NCI-H2081 (cell line): ENCODE measurements at places on chromosomes 1 and 21.
A peak's percentile ranks its signal among the peaks of the same experiment; 100 is the strongest.

DNA sequence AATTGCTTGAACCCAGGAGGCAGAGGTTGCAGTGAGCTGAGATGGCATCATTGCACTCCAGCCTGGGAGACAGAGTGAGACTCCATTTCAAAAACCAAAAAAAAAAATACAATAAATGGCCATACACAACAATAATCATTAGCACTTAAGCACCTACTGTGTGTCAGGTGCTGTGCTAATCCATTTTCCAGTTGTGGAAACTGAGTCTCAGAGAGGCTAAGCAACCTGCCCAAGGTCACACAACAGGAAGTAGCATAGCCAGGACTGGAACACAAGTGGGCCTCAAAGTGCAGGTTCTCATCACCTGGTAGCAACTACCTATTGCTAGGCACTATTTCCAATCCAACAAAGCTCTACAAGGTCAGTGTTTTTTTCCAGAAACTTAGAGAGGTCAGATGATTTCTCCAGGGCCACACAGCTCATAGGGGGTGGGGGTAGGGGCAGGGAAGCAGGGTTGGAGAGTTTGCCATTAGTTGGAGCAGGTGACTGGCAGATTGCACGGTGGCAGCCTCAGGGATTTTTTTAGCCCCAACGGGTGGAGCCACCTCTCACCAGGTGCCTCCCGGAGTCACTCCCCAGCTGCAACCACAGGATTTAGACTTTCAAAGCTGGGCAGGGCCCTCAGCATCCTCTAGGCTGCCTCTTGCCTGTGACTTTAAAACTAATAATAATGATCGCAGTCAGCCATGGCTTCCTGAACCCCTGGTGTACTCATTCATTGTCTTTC is 52.5 kb upstream of the ID3 start:
- no peak for DNase-seq

DNA sequence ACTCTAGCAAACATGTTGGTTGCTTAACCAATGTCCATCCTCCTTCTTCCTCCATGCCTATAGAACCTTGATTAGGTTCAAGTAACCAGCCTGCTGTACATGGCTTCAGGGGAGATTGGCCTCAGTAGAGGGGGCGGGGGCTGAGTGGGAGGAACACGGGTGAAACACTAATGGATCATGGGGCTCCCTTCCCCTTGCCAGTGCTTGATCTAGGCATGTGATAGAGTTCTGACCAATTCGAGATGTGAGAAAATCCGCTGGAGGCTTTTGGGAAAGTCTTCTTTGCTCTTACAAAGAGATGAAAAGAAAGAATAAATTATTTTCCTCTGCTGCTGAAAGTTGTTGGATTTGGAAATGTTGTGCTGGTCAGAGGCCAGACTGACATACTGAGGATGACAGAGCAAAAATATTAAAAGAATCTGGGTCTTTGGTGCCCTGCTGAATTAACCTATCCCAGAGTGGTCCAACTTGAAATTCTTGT is 5.2 kb upstream of the OTUD7B start:
- no peak for DNase-seq

GRCh38 chr21:46029186-46029924 is 47.8 kb downstream of the COL6A1 start:
- DNase-seq: no peak

DNA sequence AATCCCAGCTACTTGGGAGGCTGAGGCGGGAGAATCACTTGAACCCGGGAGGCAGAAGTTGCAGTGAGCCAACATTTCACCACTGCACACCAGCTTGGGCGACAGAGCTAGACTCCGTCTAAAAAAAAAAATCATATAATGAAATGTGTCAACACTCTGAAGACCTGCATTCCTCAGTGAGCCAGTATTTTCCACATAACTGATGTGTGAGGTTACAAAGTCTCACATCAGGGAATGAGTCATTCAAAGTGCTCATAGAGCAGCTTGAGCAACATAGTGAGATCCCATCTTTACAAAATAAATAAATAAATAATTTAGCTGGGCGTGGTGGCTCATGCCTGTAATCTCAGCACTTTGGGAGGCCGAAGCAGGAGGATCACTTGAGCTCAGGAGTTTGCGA is 65.5 kb downstream of the CASZ1 start:
- no peak for DNase-seq

- DNase-seq: no peak
These were observed 19.7 kb downstream of the GNAI3 start for GRCh38 chr1:109567877-109568672.

DNA sequence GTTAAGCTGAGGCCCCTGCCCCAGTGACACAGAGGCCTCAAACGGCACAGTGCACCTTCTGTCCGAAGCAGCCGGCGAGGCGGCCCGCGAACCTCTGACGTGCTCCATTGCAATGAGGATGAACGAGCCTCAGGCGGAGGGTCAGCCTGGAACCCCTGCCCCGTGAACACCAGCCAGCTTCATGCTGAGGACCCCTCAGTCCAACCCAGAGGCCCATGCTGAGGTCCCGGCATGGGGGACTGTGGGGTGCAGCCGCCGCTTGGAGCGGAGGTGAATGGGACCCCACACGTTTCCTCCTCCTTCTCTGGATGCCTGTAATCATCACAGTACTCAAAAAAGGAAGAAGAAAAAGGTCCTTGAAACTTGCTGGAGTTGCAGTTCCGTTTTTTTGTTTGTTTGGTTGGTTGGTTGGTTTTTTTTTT is 62.1 kb downstream of the PRKCZ start:
- DNase-seq: no peak

GRCh38 chr21:43816611-43817071 is 27.3 kb downstream of the RRP1 start:
- no peak for DNase-seq

- DNase-seq: no peak
These were observed 18.0 kb upstream of the RAB3GAP2 start for GRCh38 chr1:220290140-220290761.

- DNase-seq: peak; percentile 69
These were observed 12.0 kb downstream of the UBE2Q1 start for GRCh38 chr1:154546264-154547063.

- no peak for DNase-seq
These were observed 15.0 kb downstream of the CITED4 start for GRCh38 chr1:40847023-40847745.

GRCh38 chr1:150974580-150975478 is at the start of gene CERS2:
TSS of gene CERS2 (minus strand) at chr1:150974835. CDS start at chr1:150969090, 5,745 bp downstream.
- DNase-seq: peak; percentile 86

DNA sequence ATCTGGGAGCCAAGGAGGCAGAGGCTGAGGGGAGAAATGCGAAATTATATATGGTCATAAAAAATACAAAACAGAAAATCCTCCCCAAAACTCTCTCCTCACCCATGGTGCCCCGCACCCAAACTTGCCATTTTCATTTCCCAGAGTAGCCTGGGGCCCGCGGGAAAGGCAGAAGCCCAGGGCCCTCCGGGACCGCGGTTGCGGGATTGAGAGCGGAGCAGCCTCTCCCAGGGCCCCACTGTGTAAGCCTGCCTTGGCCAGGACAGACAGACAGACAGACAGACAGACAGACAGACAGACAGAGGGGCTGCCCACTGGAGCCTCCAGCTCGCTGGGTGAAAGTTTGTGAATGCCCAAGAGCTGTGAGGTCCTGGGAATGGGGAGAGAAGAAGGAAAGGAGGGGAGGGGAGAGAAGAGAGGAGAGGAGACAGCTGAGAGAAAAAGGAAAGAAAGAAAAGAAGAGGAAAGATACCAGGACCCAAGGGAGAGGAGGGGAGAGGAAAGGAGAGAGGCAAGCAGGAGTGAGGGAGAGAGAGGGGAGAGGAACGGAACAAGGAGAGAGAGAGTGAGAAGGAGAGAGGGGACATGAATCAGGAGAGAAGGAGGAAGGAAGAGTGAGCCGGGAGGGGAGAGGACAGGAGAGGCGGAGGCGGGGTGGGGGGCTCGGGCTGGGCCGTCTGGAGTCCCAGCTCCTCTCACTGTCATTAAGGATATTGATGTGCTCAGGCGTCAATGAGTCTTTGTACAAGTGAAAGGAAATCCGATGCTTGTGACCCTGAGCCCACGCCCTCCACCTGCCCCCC is 69.3 kb upstream of the CASZ1 start:
- DNase-seq: no peak

DNA sequence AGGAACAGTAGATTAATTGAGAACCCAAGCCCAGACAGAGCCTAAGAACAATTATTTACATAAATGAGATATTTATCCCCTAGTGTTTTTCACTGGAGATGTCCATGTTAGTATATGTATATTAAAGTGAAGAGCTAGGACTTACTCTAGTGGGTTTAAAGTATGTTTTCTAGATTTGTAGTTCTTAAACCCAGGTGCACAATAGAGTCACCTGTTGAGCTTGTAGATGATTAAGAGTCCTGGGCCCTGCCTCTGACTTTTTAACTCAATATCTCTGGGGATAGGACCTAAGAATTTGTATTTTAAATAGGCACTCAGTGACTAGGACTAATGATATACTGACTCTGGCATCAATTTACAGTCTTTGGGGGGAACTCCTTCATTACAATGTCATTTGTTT is 112.8 kb downstream of the DNAH14 start:
- DNase-seq: no peak

DNA sequence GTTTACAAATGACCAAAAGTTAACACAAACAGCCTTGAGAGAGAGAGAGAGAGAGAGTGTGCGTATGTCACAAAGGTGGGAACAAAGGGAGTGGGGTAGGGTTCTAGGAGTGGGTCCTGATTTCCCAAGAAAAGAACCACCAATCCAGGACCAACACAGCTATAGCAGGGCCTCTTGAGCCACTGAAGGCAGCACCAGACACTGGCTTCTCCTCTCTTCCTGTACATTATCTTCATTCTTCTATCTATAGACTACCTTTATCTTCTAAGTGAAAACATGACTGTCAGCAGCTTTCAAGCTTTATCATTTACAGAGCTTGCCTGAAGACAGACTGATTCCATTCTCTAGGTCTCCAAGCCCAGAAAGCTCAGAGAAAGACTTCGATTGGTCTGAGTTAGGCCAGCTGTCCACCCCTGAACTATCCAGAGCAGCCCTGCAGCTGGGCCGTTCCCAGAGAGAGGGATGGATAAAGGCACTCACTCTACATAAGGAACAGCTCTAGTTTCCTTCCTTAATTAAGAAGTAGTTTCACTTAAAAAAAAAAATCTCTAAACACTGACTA is 11.2 kb downstream of the ALG14 start:
- no peak for DNase-seq

DNA sequence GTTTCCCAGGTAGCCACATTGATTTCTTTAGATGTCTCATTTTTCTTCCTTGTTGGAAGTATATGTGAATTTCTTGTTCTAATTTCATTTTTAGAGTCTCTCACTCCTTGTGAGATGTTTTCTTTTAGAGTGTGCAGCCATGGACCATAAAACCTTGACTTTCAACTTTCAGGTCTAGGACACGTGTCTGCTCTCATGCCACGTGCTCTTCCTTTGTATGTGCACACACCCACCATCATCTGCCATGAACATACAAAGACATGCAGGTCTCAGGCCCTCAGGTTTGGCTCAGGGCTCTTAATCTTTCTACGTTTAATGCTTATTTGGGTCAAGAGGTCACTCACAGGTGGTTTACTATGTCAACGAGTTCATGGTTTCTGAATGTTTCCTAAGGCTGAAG is 70.6 kb downstream of the DDX20 start:
- no peak for DNase-seq

- DNase-seq: no peak
These were observed 97.4 kb upstream of the ADGRL2 start for GRCh38 chr1:81703391-81703755.

DNA sequence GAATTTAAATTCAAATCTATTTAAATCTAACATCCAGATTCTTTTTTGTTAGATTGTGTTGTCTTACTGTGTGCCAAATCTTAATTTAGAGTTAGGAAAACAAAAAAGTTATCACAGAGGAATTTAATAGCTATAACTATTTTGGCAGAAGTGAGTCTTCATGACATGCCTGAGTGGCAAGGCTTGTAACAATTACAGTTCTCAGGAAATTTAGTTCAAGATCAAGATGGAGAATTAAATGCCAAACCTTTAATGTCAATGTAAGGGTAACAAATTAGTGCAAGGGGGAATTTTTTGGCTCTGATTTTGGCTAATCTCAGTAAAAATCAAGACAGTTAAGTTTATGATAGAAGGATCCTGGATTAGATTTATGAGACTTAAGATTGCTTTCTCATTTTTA is 58.4 kb downstream of the GDAP2 start:
- DNase-seq: no peak

GRCh38 chr1:26726784-26727183 is 31.0 kb downstream of the ARID1A start:
- no peak for DNase-seq

GRCh38 chr1:184889902-184890301 is 84.4 kb downstream of the NIBAN1 start:
- DNase-seq: no peak

GRCh38 chr1:41504114-41505035 is 19.9 kb upstream of the EDN2 start:
- peak; percentile 68 for DNase-seq

DNA sequence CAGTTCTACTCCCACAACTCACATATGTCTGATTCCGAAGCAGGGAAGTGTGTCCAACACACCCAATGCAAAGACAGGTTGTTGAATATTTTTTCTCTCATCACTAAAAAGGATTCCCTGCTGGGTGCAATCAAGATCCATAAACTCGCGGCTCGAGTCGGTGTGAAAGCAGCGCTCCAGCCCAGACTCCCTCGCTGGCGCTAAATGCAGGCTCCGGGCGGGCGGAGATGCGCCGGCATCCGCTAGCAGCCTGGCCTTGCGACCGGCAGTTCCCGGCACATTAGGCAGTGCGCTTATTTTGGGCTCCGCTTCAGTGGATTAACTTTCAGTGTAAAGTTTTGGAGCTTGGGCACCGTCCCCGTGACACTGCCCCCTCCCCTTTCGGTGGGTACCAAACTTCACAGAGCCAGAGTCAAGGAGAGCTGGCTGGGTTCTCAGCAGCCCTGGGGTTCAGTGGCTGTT is 87.7 kb upstream of the POU3F1 start:
- DNase-seq: no peak

DNA sequence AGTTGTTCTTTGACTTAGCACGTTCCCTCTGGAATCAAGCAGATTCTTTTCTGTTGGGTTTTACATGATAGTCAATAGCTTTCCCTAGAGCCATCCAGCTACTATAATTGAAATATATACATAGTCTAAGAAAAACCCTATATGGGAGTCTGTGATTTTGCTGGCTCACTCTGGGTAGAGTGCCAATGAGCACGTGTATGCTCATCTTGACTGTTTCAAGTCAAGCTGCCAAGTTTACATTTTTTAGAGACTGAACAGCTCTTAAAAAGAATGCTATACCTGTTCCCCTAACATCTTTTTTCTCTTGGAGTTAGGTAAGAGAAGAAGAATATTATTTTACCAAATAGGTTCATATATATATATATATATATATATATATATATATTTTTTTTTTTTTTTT is 182.8 kb upstream of the NRIP1 start:
- DNase-seq: no peak

- no peak for DNase-seq
These were observed 3.2 kb upstream of the BEST4 start for GRCh38 chr1:44790968-44791801.

DNA sequence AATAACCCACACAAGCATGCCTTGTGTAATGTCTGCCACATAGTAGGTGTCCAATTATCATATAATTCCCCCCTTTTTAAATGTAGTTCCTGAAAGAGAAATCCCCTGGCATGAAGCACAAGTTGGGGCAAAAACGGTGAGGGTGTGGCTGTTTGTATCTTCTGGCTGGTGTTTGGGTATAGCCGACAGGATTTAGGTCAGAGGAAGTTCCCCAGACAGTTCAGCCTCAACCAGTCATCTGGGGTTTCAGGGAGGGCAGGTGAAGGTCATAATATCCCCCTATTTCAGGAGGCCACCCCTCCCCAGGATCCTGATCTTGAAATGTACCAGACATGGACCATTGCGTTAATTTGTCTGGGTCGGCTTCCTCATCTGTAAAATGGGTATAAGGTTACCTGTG is 29.1 kb upstream of the JUN start:
- DNase-seq: no peak
